CD4-positive, alpha-beta T cell treated with Interleukin-6 at 100 ng/mL for 8 hours (primary cell): ENCODE measurements at places on chromosomes 6 and 20.

GRCh38 chr6:34288581-34288980, 39.8 kb upstream of the SMIM29 start:
- DNase-seq: no peak

GRCh38 chr6:34729631-34730470, 27.5 kb upstream of the SNRPC start:
- no peak for DNase-seq

- no peak for DNase-seq
These were observed 332.4 kb upstream of the PRDM1 start for GRCh38 chr6:105753620-105754211.

DNA sequence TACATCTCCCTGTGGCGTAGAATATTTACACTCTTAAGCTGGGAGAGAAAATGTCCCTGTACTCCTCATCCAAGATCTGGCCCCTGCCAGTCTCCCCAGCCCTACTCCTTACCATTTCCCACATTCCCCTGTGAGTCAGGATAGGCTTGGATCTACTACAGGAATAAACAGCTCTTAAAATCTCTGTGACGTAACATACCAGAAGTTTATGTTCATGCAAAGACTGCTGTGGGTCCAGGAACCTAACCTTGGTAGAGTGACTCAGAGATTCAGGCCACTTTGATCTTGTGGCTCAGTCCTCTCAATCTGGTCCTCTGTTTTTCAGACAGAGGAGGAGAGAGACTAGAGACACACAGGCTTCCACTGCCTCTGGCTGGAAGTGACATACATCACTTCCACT, 38.5 kb upstream of the GPR6 start:
- DNase-seq: no peak

DNA sequence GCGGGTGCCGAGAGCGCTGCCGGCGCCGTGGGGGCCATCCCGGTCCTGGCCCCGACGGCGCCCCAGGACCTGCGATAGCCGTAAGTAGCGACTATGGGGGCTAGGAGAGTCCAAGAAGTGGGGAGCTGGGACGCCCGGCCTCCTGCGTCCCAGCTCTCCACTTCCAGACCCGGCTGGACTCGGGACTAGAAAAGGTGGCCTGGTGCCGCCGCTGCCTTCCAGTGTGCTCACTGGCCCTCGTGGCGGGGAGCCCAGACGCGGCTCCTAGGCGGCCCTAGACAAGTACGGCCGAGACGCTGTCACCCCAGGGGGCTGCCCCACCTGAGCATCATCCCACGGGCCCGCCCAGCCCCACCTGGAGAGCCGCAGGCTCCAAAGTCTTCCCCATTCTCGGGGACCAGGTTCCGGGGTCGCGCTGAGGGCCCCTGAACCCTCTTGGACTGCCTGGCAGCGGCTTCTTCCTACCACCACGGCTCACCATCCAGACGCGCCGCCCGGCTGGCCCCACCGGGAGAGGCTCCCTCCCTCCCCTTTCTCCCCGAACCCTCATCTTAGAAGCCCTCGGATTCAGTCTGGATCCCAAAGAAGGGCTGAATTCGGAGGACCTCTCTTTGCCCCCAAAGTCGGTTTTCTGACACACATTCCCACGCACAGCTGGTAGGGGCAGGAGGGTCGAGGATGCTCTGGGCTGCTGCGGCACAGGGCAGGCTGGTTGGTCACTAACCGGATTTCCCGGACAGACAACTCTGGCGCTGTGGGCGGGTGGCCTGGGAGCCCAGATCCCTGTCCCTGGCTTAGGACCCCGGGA, 870 bp upstream of the MDFI start:
- DNase-seq: no peak

DNA sequence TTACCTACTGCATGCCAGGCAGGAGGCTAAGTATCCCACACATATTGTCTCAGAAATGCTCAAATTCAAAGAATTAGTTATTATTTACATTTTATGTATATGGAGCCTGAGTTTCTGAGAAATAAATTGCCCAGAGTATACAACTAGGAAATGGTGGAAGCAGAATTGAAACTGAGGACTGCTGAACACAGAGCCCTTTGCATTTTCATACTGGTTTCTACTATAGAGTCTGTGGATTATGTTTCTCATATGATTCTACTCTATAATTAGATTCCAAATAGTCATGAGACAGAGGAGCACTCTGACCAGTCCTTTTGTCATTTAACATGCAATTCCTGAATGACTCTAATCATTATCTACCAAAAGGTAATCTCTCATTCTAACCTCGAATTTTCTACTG, 254.3 kb downstream of the LMBRD1 start:
- no peak for DNase-seq

DNA sequence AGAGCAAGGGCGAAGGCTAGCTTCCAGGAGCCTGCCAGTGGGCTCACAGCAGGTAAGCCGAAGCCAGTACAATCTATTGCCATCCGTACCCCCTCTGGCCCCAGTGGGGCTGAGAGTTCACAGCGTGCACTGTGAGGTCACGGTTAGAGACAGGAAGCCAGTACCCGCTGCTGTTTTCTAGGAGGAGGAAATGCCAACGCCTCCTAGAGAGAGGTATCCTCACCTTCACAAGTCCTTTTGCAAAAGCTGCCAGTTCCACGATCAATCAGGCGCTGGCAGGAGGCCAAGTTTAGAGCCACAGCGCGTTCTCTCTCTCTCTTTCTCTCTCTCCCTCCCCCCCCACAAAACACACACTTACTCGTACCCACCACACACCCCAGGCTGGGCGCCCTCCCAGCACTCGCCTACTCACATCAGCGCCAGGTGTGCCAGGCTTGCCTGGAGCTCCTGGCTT, 22.5 kb downstream of the COL9A1 start:
- no peak for DNase-seq

GRCh38 chr6:449057-449430, 57.5 kb downstream of the IRF4 start:
- DNase-seq: no peak

DNA sequence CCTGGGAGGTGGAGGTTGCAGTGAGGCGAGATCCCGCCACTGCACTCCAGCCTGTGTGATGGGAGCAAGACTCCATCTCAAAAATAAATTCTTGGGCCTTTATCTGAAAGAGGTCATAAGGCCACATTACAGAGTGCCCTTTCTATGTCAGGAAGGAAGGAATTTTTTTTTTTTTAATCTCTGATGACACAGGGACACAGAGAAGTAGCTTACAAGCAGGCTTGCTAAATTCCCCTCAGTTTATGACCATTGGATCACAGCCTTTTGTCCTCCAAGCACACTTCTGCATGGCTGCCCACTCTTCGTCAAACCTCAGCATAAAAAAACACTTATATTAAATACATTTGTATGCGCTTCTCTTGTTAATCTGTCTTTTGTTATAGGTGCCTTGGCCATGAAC, 7.5 kb upstream of the IFNGR1 start:
- DNase-seq: no peak

- no peak for DNase-seq
These were observed 21.6 kb downstream of the KCNB1 start for GRCh38 chr20:49460916-49461315.
